Stomach (tissue), 19 donors: ENCODE measurements at places on chromosomes 2 and 18. TPM values are rescaled to one million over a fixed set of nuclear protein-coding genes. Genes with fewer than 3 reads are reported as not detected.

SYT4 gene
- total RNA-seq: 11.0 TPM

CNTNAP5 gene
- total RNA-seq: not detected

PRADC1 gene
- total RNA-seq: 18.7 TPM

GRCh38 chr2:101496279-101496678, 21.4 kb upstream of the RFX8 start:
- H3K36me3 ChIP-seq: no peaks in the 10 kb centered on the region
- DNase-seq: no peak
- H3K4me3 ChIP-seq: no peak overlapping the region
- H3K27me3 ChIP-seq: no peaks in the 10 kb centered on the region
- H3K27ac ChIP-seq: no peak overlapping the region

DNA sequence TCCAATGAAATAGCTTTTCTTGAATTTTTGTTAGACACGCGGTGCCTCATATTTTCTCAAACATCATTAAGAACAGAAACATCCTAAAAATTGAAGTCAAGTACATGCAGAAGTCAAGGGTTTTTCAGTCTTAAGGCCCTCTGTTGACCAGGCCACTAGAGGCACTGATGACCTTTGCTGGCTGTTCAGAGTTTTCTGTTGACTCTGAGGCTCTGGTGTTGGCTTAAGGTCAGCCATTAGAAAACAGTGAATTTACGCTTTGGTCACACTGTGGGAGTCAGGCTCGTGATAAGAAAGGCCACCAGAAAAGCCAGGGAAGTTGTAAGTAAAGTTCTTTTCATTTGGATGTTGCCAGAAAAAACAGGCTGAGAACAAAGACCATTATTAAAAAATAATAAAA, 5.8 kb upstream of the UPP2 start:
- H3K4me3 ChIP-seq: no peak overlapping the region
- no peak overlapping the region for H3K27ac ChIP-seq
- no peaks in the 10 kb centered on the region for H3K4me1 ChIP-seq
- H3K36me3 ChIP-seq: no peaks in the 10 kb centered on the region
- DNase-seq: no peak
- no peaks in the 10 kb centered on the region for H3K27me3 ChIP-seq

DNA sequence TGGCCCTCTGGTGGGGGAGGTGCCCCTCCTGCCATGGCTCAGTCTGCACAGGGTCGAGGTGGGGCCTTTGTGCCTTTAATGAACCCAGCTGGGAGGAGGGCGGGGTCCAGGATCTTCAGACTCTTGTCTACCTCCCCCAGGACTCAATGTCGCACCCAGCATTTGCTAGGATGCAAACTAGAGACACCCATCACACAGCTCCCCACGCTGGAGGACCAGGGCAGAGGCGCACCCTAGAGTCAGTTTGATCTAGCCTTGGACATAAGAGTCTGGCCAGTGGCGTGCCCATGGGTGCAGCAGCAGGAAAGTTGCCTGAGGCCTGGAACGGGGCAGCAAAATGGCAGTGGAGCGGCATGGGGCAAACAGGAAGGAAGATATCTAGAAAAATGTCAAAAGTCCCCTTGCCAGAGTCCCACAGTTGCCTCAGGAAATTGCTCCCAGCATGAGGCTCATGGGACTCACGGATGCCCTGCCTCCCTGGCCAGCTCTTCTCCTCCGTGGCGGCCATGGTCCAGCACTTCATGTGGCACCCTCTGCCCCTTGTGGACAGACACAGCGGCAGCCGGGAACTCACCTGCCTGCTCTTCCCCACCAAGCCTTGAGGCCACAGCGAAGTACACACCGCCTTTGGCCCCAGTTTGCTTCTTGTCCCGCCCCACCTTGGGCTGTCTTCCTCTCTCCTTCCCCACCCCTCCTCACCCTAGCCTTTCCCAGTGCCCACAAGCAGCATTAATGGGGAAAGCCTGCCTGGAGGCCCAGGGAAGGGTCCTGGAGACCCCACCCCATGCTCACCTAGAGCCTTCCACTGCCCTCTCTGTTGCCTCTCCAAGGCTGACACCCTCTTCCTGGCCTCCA, 17.7 kb downstream of the SH2D6 start:
- no peaks in the 10 kb centered on the region for H3K27me3 ChIP-seq
- peak overlapping the region; percentile 94 for H3K27ac ChIP-seq
- H3K4me3 ChIP-seq: no peak overlapping the region
- DNase-seq: no peak

GRCh38 chr2:216557413-216557812, 58.8 kb downstream of the RPL37A start:
- peaks cover 53% of the 10 kb centered on the region for H3K4me1 ChIP-seq
- H3K4me3 ChIP-seq: no peak overlapping the region
- DNase-seq: no peak
- H3K27me3 ChIP-seq: no peaks in the 10 kb centered on the region
- no peak overlapping the region for H3K27ac ChIP-seq

GRCh38 chr18:79523206-79523735, 127.5 kb downstream of the NFATC1 start:
- no peaks in the 10 kb centered on the region for H3K36me3 ChIP-seq
- H3K4me1 ChIP-seq: peaks cover 6% of the 10 kb centered on the region
- peak; percentile 56 for DNase-seq
- H3K27me3 ChIP-seq: no peaks in the 10 kb centered on the region
- no peak overlapping the region for H3K4me3 ChIP-seq

GRCh38 chr2:85744741-85745601, 8.8 kb upstream of the ATOH8 start:
- peak; percentile 75 for DNase-seq
- H3K27me3 ChIP-seq: no peaks in the 10 kb centered on the region
- H3K27ac ChIP-seq: peak overlapping the region; percentile 93
- peaks cover 79% of the 10 kb centered on the region for H3K4me1 ChIP-seq
- H3K4me3 ChIP-seq: no peak overlapping the region
